EL (cell line): ENCODE measurements at places on chromosomes 2 and 18.

DNA sequence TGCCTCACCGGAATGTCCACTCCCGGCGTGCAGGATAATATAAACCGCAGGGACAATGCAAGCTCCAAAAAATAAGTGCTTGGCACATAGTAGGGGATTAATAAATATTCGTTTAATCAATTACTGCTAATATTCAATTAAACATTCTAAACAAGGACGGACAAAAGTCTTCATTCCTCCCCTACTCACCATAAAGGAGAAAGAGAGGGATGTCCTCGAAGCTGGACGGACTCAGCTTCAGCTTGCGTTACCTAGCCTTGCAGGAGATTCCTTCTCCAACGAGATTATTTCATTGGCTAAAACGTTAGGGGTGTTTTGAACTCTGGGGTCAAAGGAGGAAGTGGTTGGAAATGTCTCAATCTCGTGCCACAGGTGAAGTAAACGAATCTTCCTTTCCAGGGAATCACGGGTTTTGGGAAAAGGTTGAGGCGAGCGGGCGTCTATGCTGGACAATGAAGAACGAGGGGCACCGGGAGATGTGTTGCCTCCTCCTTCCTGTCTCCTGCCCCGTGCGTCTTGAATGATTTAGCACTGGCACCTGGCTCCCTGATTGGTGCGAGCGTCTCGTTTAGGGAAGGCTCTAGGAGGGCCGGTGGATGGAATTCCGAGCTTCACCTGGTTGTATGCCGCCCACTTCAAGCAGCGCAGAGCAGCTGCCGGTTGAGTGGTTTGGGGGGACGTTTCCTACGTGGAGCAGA is 2.0 kb upstream of the GAD1 start:
- DNase-seq = no peak

GRCh38 chr18:47883771-47884413 is 46.6 kb downstream of the SMAD2 start:
- peak; percentile 86 for DNase-seq

DNA sequence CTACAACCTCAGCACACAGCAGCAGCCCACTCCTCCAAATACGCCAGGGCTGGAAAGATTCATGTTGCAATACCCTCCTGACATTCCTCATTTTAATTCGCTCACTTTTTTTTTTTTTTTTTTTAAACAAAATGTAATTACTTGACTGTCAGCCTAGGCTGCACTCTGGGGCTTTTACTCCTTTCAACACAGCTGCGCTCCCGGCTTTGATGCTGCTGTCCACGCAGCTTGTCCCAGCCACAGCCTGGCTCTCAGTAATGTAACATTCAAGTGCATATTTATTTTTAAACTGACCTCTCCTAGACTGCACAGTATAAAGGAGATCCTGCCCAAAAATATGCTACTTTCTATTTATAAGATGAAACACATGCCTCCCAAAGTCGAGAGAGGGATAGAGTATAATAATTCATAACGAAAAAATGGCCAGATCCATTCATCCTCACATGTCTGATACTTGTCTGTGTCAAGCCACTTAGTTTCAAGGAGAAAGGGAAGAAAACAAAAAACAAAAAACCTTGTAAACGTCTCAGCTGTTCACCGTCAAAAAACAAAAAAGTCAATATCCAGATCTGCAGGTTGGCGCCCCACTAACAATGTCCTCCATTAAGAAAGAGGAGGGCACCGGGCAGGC is 949 bp downstream of the CDC42EP3 start:
- DNase-seq = no peak

- peak; percentile 34 for DNase-seq
Measured at GRCh38 chr2:96265349-96265839, 403 bp downstream of the TMEM127 start.

- DNase-seq = no peak
Measured at GRCh38 chr2:105609746-105610402, 134.8 kb upstream of the NCK2 start.

DNA sequence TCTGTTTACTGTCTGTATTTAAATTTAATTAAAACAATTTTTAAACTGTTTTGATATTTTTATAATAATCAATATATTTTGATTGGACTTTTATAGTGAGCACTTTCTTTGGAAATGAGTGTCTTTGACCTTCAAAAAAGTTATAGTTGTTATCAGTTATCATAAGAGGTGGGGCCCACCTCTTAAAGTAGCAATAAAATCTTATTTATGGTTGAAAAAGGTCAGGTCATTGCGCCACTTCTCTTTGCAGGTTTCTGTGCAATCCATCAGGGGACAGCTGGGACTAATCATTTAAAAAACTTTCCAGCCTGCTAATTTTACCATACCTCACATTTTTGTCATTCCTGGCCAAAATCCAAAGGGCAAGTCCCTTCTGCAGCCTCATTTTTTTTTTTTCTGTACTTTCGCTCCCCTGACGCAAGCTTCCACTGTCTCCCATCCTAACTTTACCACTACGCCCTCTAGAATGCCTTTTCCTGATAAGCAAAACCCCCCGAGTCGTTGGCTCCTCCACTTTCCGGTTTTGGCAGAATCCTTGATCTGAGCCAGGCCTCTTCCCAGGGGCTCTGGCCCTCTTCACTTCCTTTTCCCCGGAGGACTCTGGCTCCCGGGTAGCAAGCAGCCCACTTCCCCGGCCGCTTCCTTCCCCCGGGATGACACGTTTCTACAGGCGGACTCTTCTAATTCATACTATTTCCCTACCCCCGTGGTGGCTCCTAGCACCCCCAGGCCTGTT is 1.1 kb upstream of the SEH1L start:
- DNase-seq = peak; percentile 97

GRCh38 chr2:184137955-184138354 is 460.4 kb upstream of the ZNF804A start:
- DNase-seq = no peak

DNA sequence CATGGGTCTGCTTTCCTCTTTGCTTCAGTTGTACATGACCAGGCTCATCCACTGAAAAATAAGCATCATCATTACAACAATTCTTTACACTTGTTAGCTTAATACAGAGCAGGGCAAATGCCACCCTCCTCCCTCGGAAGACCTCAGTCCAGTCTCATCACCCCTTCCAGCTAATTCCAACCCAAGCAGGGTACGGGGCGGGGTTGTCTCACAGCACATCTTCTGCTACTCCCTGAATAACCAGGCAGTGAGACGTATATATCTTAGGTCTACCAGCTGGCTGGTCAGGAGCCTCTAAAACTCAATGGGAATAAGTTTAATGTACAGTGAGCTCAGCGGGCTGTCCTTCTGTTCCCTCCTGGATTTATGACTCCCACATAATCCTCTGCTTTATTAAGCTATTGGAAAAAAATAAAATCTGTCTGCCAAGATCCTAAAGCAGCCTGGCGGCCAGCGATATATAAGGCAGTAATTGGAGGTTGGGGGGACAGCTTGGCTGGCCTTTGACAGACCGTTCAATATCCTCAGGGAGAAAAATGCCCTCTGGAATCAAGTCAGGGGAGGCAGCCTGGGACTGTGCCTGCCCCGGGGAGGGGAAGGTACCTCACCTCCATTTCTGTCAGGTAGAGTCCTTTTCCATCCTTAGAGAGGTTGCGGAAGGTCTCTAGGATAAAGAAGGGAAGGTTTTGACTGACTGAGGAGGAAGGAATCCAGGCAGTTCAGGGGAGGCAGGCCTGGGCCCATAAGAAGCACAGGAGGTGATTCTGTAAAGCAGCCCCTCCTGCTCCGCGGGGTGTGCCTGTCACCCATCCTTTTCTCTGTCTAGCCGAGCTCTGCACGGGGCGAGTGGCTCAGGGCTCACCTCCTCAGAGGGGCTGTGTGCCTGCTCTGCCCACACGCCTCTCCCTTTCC is 76.3 kb downstream of the CAPN13 start:
- DNase-seq = no peak

- no peak for DNase-seq
Measured at GRCh38 chr18:55641486-55641885, 53.5 kb upstream of the TCF4 start.

- DNase-seq = peak; percentile 40
Measured at GRCh38 chr2:228987441-228988155, 283.5 kb downstream of the PID1 start.

DNA sequence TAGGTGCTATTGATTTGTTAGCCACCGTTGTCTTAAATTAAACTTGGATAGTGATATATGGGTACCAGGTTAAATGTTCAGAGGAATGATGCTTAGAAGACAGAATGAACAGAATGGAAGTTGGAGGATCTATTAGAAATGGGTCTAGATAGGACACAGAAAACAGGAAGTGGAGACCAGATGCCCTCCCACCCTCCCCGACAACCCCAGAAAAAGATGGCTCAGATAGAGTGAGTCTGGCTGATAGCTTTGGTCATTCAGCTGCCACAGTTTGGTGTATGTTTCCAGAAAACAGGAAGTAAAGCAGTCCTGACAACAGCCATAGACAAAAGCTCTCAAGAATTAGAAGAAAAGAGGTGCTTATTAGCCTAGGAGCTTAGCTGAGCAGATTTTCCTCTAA is 71.5 kb upstream of the DSG1 start:
- no peak for DNase-seq

DNA sequence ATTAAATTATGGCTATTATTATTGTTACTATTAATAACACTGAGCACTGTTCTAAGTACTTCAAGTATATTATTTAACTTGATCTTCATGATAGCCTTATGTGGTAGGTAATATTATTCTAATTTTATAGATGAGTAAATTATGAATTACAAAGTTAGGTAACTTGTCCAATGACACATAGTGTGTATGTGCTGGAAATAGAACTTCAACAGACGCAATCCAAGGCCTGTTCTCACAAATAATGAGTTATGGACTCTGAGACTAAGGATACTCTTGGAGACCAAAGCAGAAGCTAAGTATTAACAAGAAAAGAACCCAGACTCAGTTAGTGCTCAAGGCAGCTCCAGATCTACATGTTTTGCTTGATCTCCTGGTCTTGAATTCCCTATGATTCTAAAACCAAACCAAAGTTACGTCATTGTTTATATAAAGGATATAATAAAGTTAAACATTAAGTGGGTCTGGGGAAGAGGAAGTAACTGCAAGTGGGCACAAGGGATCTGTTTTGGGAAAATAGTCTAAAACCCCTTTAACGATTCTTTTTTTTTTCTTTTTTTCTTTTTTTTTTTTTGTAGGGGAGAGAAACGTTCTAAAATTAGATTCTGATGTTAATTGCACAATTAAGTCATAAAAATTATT is 211.3 kb downstream of the ERBB4 start:
- no peak for DNase-seq

GRCh38 chr2:84443477-84443876 is 15.6 kb downstream of the SUCLG1 start:
- peak; percentile 7 for DNase-seq

DNA sequence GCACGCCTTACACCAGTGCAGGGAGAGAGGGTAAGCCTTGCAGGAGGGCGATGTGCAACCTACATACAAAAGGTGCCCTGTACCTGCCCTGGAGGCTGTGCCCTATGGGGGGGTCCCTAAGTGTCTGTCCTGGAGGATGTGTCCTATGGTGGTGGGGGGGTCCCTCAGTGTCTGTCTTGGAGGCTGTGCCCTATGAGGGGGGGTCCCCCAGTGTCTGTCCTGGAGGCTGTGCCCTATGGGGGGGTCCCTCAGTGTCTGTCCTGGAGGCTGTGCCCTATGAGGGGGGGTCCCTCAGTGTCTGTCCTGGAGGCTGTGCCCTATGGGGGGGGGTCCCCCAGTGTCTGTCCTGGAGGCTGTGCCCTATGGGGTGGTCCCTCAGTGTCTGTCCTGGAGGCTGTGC is 216.6 kb downstream of the HDAC4 start:
- DNase-seq = no peak

DNA sequence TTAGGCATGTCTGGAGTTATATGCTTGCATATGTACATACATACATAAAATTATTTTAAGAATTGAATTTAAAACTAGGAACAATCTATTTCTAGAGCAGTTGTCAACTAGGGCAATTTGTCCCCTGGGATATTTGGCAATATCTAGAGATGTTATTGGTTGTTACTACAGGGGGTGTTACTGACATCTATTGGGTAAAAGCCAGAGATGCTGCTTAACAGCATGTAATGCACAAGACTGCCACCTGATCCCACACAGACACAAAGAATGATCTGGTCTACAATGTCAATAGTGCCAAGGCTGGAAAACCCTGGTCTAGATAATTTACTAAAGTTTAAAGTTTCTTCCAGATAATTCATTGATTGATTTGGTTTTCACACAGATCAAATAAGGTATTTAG is 185.3 kb downstream of the NYAP2 start:
- no peak for DNase-seq

DNA sequence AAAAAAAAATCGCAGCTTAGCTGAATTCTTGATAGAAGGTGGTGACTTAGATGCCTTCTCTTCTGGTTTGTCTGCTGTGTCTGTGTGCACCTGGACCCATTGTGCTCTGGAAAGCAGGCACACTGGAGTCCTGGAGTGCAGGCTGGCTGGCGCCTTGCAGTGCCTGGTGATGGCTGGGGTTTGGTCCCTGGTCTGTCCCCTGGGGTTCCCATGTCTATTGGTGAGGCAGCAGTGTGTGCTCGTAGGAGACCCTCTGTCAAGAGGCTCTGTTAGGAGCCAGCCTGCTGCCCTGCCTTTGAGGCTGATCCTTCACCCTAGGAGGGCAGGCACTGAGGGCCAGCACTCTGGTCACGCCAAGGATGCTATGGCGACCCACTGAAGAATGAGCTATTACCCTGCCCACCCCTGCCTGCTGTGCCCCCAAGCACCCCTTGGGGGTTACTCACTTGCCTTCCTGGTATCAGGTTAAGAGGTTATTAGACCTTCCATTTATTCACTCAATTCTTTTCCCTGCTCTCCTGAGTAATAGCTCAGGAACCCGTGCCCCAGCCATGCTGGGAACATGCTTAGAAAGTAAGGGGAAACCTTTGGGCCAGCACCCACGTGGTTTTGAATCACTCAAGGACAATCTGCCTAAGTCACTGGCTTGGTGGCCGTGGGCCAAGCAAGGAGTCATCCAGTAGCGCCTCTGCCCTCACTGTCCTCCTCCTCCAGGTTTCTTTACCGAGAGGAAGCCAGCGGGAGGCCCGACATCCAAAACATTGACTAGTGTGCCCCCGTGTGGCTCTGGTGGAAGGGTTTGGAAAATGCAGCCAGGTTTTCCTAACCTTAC is 284.5 kb downstream of the PRKCE start:
- peak; percentile 99 for DNase-seq

- peak; percentile 64 for DNase-seq
Measured at GRCh38 chr2:30511122-30512083, 64.4 kb downstream of the LCLAT1 start.

DNA sequence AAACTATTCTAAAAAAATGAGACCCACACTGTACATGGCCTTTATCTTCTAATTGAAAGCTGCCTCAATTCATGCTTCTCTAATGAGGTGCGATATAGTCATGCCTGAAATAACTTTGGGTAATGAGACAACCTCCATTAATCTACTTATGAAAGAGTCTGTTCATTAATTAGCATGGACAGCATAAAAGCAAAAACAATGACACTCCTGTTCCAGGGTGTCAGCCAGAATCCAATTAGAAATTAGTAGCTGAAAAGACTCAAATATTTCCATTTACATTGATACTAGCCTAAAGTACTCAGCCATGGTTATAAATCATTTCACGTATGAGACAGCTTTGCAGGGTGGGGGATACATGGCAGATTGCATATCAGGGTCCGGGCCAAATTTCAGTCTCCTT is 288.7 kb downstream of the AKAIN1 start:
- DNase-seq = no peak

- no peak for DNase-seq
Measured at GRCh38 chr2:19706332-19706731, 195.5 kb downstream of the TTC32 start.

- no peak for DNase-seq
Measured at GRCh38 chr2:31886700-31887099, 124.1 kb downstream of the MEMO1 start.
